Naive B cell (primary cell): ENCODE measurements at places on chromosomes 6 and 20.
A peak's percentile ranks its signal among the peaks of the same experiment; 100 is the strongest.

DNA sequence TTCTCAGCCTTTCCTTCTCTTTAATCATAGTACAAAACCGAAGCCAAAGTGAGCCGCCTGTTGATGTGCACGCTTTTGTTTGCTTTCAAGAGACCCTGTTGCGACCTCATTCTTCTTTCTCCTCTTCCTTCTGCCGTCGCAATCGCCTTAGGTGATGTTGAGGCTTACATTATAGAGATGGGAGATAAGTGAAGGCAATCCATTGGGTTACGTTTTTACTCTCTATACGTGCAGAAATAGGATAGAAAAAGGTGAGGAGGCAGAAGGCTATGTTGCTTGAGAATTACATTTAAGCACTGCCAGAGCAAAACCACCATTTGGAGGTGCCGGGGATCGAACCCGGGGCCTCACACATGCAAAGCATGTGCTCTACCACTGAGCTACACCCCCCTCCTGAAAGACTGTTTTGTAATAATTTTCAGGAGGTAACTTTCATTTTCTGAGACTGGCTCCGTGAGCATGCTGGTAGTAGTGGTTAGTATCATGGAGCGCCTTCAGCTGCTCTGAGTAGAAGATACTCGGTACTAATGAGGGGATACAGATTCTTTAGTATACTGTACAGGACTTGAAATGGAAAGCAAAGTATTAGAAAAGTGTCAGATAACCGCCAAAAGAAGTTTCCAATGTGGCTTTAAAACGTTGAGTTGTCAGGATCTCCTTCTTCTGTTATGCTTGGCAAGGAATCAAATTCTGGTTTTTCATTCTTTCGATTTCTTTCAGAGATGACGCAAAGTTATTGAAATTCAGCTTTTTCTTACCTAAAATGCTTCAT, 165.6 kb downstream of the TRIM27 start:
- H3K4me1 ChIP-seq: no peaks in the 10 kb centered on the region
- no peaks in the 10 kb centered on the region for H3K36me3 ChIP-seq
- H3K4me3 ChIP-seq: no peak overlapping the region
- H3K27me3 ChIP-seq: peaks cover 49% of the 10 kb centered on the region
- no peak overlapping the region for H3K27ac ChIP-seq

- H3K27ac ChIP-seq: no peak overlapping the region
- no peak for DNase-seq
- no peaks in the 10 kb centered on the region for H3K36me3 ChIP-seq
- H3K4me3 ChIP-seq: no peak overlapping the region
Measured at GRCh38 chr20:44467289-44467883, 8.3 kb upstream of the TTPAL start.

DNA sequence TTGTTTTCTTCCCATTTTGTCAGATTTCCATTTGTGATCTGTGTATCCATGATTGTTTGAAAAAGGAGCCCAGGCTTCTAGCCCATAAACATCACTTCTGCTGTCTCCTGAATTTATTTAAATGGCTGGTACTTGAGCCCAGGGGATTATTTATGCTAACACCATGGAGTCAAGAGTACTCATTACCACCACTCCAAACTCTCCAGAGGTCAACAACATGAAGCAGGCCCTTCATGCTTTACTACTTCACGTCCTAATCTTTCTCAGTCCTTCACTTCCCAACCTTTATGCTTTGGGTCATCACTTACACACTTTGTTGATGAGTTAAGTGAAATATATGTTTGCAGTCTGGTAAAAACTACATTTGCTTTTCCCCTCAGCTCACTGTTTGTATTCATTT, 247.8 kb downstream of the BMP2 start:
- no peaks in the 10 kb centered on the region for H3K36me3 ChIP-seq
- no peaks in the 10 kb centered on the region for H3K27me3 ChIP-seq
- H3K4me1 ChIP-seq: no peaks in the 10 kb centered on the region
- H3K27ac ChIP-seq: no peak overlapping the region
- no peak for DNase-seq

GRCh38 chr6:41200296-41200900, 551 bp downstream of the TREML2 start:
- H3K4me3 ChIP-seq: peak overlapping the region; percentile 93
- H3K36me3 ChIP-seq: peaks cover 22% of the 10 kb centered on the region
- peak; percentile 62 for DNase-seq
- H3K27me3 ChIP-seq: no peaks in the 10 kb centered on the region
- peak overlapping the region; percentile 67 for H3K27ac ChIP-seq
- peaks cover 72% of the 10 kb centered on the region for H3K4me1 ChIP-seq

GRCh38 chr6:156934069-156934460, 156.9 kb downstream of the ARID1B start:
- H3K4me3 ChIP-seq: no peak overlapping the region
- H3K27me3 ChIP-seq: no peaks in the 10 kb centered on the region
- peaks cover 10% of the 10 kb centered on the region for H3K36me3 ChIP-seq
- DNase-seq: no peak
- H3K27ac ChIP-seq: no peak overlapping the region
- H3K4me1 ChIP-seq: peaks cover 50% of the 10 kb centered on the region

DNA sequence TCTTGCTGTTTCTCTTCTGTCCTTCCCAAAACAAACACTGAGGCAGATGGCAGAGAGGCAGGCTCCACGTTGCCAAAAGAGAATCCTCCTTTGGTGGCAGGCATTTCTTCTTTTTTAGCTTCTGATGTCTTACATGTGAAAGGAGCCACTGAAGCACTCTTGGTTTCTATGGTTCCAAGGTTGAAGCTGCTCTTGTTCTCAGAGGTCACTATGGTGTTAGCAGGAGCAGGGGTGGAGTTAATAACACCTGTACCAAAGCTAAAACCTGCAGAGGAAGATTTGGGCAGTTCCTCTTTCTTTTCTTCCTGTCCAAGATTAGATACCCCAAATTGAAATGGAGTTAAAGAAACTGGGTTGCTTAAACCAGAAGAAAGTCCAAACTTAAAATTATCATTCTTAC, 28.8 kb downstream of the FAM8A1 start:
- peaks cover 33% of the 10 kb centered on the region for H3K4me1 ChIP-seq
- H3K27ac ChIP-seq: peak overlapping the region; percentile 49
- H3K27me3 ChIP-seq: no peaks in the 10 kb centered on the region
- no peak overlapping the region for H3K4me3 ChIP-seq

DNA sequence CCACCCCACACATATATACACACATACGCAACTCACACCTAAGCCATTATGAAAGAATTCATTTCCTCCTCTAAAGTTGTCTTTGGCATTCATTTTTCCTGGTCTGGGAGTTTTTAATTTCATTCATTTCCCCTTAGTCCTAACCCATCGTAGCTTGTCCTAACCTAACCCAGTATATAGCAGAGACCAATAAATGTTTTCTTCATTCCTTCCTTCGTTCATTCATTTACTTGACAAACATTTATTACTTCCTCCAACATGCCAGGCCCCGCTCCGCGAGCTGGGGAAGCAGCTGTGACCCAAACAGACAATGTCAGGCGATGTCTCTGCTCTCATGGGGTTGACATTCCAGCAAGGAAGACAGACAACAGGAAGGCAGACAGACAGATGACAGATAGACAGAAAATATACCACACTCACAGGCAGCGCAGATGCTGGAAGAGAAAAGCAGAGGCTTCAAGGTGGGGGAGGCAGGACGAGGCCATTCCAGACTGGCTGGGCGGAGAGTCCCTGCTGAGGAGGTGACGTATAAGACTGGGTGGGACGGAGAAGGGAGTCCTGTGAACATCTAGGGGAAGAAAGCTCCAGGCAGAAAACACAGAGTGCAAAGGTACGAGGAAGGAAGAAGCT, 33.7 kb upstream of the SIRPA start:
- no peak overlapping the region for H3K4me3 ChIP-seq
- no peaks in the 10 kb centered on the region for H3K36me3 ChIP-seq
- peaks cover 54% of the 10 kb centered on the region for H3K27me3 ChIP-seq
- peaks cover 14% of the 10 kb centered on the region for H3K4me1 ChIP-seq

DNA sequence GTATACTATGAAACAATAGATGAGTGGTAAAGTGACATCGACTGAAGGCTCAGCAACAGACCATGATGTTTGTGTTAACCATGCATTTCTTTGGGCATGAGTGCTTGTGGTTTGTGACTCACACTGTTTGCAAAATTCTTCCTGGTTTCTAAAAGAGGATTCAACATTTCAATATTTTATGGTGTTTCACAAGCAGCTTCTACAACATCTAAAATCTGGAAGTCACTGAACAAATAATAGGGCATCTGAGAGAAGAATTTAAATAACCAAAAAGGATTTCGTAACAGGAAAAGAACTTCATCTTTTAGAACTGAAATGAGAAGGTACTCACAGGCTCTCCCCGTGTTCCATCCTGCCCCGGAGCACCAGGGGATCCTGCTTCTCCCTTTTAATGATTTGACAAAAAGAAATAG, 146.2 kb downstream of the COL21A1 start:
- H3K27ac ChIP-seq: no peak overlapping the region
- no peak overlapping the region for H3K4me3 ChIP-seq
- no peaks in the 10 kb centered on the region for H3K36me3 ChIP-seq
- H3K4me1 ChIP-seq: no peaks in the 10 kb centered on the region
- DNase-seq: no peak

- H3K4me3 ChIP-seq: peak overlapping the region; percentile 85
- peaks cover 75% of the 10 kb centered on the region for H3K4me1 ChIP-seq
- H3K27me3 ChIP-seq: no peaks in the 10 kb centered on the region
- H3K27ac ChIP-seq: peak overlapping the region; percentile 96
- peaks cover 24% of the 10 kb centered on the region for H3K36me3 ChIP-seq
Measured at GRCh38 chr20:44596876-44597275, 14.5 kb downstream of the PKIG start.

DNA sequence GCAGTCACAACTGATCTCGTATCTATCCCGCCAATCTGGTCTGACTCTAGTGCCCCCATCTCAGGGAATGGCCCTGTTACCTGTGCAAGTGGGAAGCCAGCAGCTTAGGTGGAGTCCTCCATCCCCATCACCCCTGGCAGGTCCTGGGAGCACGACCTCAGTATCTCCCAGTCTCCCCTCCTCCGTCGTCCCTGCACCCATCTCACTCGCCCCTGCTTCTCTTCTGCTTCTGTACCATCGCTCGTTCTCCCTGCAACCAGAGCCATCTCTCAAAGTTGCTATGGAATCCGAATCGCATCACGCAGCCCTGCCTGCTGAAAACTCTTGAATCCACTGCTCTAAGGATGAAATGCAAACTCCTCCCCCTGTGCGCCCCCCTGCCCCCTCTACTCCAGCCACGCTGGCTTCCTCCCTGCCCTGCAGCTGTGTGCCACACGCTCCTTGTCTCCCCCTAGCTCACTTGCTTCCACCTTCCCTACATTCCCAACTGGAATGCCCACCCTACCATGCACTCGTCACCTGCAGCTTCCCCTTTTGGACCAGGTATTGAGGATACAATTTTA, 64.0 kb upstream of the PTGIS start:
- H3K27me3 ChIP-seq: no peaks in the 10 kb centered on the region
- DNase-seq: no peak
- peaks cover 34% of the 10 kb centered on the region for H3K4me1 ChIP-seq
- peaks cover 9% of the 10 kb centered on the region for H3K36me3 ChIP-seq
- no peak overlapping the region for H3K27ac ChIP-seq

- no peaks in the 10 kb centered on the region for H3K4me1 ChIP-seq
- H3K4me3 ChIP-seq: no peak overlapping the region
- H3K27ac ChIP-seq: no peak overlapping the region
- no peaks in the 10 kb centered on the region for H3K36me3 ChIP-seq
- H3K27me3 ChIP-seq: no peaks in the 10 kb centered on the region
- DNase-seq: no peak
Measured at GRCh38 chr20:56788671-56789610, 159.8 kb downstream of the TFAP2C start.

- H3K36me3 ChIP-seq: no peaks in the 10 kb centered on the region
- H3K27me3 ChIP-seq: no peaks in the 10 kb centered on the region
- DNase-seq: no peak
- no peak overlapping the region for H3K4me3 ChIP-seq
- no peak overlapping the region for H3K27ac ChIP-seq
Measured at GRCh38 chr6:92541448-92542060, 877.8 kb downstream of the EPHA7 start.

DNA sequence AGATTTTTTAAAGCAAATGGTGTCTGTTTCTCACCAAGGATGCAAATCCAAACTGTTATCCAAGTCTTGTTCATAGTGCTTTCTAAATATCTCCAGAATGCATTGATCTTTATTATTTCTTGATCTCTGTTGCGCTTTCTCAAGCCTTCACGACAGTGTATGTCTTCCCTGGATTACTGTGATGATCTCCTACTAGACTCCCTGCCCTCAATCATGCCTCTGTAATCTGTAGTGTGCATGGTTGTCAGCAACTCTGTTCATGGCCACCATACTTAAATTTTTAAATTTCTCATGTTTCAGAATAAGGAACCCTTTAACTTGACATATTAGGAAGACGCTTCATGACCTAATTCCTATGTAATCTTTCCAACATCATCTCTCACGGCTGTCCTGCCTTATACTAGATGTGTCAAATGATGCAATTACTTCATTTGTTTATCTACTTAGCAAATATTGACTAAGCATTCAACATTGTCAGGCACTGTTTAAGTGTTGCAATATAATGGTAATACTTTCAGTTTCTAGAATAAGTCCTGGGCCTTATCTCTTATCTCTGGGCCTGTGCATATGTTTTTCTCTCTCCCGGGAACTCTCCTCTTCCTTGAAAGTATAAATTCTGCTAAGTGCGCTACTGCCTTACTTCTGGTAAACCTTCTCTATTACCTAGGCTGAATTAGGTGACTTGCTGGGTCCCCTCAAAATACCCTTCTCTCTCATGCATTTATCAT, 25.6 kb upstream of the AHI1 start:
- no peaks in the 10 kb centered on the region for H3K27me3 ChIP-seq
- no peak overlapping the region for H3K4me3 ChIP-seq
- no peak overlapping the region for H3K27ac ChIP-seq
- no peak for DNase-seq
- no peaks in the 10 kb centered on the region for H3K4me1 ChIP-seq

DNA sequence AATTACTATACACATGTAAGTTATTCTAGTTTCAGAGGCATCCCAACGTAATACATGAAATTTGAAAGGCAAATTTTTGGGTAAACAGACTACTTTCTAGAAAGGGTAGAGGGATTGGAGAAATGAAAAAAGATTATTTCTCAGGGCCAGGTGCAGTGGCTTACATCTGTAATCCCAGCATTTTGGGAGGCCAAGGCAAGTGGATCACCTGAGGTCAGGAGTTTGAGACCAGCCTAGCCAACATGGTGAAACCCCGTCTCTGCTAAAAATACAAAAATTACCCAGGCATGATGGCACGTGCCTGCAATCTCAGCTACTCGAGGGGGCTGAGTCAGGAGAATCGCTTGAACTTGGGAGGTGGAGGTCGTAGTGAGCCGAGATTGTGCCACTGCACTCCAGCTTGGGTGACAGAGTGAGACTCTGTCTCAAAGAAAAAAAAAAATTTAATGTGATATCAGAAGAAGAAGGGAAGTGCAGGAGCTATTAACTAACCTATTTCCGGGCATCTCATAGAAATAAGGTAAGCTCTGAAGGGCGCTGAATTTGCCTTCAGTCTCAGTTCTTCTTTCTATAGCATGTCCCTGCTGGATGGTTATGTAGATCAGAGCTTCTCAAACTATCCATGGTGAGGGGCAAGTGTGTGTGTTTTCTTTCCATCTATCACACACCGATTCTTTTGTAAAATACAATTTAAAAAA, 100.3 kb upstream of the MTHFD1L start:
- H3K36me3 ChIP-seq: peaks cover 27% of the 10 kb centered on the region
- peaks cover 54% of the 10 kb centered on the region for H3K4me1 ChIP-seq
- H3K27me3 ChIP-seq: no peaks in the 10 kb centered on the region
- H3K4me3 ChIP-seq: peak overlapping the region; percentile 86
- H3K27ac ChIP-seq: peak overlapping the region; percentile 97
